ENCODE measurements at places on chromosomes 6 and 20.

DNA sequence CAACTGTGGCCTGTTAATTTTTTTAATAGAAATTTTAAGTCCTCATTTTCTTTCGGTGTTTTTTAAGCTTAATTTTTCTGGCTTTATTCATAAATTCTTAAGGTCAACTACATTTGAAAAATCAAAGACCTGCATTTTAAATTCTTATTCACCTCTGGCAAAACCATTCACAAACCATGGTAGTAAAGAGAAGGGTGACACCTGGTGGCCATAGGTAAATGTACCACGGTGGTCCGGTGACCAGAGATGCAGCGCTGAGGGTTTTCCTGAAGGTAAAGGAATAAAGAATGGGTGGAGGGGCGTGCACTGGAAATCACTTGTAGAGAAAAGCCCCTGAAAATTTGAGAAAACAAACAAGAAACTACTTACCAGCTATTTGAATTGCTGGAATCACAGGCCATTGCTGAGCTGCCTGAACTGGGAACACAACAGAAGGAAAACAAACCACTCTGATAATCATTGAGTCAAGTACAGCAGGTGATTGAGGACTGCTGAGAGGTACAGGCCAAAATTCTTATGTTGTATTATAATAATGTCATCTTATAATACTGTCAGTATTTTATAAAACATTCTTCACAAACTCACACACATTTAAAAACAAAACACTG is 10.1 kb downstream of the HFE start:
- peak; percentile 66 for DNase-seq

GRCh38 chr6:14146506-14147096 is 29.0 kb downstream of the CD83 start:
- DNase-seq: no peak

DNA sequence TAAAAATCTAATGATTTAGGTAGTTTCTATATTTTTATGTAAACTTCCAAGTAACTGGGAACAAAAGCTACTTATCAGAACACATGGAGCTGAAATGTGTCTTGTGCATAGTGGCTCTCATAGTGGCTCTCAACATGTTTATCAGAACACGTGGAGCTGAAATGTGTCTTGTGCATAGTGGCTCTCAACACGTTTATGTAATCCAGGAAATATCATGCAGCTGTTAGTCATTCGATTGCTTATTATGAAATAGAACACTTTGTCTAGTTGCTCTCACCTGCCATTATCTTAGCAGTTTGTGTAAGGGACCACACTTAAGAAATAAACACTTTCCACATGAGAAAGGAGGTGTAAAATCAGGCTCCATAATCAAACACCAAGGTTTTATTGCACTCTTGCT is 119.2 kb upstream of the ASCC3 start:
- DNase-seq: no peak

DNA sequence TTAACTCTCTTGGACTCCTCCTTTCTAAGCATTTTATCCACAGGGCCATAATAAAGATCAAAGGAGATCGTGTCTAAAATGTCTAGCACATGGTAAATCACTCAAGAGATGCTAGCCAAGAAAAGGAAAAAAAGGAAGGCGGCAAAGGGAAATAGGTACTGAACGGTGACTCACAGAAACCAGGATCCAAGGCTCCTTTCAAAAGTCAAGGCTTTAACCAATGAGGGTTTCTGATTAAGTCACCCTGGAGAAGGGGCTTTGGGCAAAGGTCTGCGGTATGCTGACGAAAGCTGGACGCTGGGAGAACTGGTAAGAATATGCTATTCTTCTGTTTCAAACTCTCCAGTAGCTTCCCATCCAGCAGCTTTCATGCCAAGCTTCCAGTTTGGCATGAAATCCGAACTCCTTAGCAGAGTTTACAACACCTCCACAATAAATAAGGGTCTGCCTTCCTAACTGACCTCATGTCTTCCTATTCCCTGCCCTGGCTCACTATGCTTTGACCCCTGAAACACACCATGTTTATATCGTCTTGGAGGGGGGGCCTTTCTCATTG is 1.0 kb downstream of the TOMM34 start:
- peak; percentile 63 for DNase-seq

GRCh38 chr6:692356-692851 is 535 bp downstream of the EXOC2 start:
- DNase-seq: peak; percentile 31

DNA sequence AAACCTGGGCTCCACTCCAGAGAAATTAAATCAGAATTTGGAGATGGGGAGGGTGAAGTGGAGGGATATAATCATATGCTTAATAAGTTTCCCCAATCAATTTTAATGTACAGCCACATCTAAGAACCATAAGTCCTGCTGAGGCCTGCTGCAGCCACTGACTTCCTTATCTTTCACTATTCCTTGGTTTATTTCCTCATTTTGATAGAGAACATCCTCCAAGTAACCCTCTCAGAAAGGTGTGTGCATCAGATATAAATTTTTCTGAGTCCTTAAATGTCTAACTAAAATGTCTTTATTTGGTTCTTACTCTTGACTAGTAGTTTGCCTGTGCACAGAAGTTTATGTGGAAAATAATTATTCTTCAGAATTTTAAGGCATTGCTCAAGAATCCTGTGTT is 23.7 kb upstream of the SIRT5 start:
- DNase-seq: no peak

DNA sequence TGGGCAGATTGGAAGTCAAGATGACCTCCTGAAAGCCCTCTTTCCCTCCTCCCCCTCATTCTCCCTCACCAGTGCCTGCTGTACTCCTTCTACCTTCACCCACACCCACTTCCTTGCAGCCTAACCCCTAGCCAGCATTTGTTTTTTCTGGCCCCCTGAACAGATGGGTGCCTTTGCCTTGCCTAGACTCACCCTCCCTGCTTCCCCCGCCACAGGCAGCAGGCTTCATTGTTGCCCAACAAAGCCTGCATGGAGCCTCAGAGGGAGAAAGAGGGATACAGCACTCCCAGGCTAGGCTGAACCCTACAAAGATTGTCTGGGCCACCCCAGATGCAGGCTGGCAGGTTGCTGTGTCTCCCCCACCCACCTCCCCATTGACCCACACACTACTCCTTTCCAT is 2.7 kb downstream of the MOCS1 start:
- no peak for DNase-seq

DNA sequence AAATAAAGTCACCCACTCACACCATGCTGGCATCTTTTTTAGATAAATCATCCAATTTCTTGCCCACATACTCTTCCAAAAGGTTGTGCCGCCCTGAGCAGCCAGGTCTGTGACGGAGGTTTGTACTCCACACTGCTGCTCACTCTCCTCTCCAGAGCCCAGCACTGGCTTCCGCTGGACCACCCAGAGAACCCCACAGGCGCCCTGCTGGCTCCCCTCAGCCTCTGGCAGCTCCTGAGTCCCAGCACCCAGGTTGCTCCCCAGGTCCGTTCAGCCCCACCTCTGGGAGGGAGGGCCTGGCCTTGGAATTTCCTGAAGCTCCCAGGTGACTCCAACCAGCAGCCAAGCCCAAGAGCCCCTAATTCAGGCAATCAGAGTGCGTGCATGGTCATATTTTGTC is 131.7 kb upstream of the CST7 start:
- no peak for DNase-seq

DNA sequence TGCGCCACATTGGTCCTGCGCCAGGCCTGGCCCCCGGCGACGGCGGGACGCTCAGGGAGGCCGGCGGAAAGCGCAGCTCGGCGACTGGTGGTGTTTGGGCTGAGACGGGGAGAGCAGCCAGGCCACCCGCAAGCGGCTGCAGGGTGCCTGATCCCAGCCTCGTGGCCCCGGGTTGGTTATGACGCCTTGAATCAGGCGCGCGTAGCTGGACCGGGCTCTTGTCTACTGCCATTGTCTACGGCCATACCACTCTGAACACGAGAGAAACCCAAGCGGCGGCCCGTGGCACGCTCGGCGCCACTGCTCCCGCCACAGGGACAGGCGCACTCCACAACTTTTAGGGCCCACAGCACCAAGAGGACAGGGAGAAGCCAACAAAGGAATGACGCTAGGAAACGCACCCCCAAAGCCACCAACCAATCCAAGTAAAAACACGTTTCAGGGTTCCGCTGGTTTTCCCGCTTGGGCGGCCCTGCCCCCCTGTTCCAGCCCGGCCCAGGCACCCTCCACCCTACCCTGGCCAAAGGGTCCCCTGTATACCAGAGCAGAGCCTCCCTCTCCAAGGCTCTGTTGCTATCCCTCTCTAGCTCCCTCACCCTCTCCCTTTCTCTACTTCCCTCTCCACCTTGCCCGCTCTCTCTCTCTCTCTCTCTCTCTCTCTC is 1849.3 kb upstream of the DEFB115 start:
- no peak for DNase-seq

All from fibroblast of mammary gland (primary cell).